ENCODE measurements at places on chromosomes 7 and 10. TPM values are rescaled to one million over a fixed set of nuclear protein-coding genes. Genes with fewer than 3 reads are reported as not detected.

GRCh38 chr10:121860810-121861209 lies 67.0 kb downstream of the ATE1 start:
- no peak for DNase-seq

DNA sequence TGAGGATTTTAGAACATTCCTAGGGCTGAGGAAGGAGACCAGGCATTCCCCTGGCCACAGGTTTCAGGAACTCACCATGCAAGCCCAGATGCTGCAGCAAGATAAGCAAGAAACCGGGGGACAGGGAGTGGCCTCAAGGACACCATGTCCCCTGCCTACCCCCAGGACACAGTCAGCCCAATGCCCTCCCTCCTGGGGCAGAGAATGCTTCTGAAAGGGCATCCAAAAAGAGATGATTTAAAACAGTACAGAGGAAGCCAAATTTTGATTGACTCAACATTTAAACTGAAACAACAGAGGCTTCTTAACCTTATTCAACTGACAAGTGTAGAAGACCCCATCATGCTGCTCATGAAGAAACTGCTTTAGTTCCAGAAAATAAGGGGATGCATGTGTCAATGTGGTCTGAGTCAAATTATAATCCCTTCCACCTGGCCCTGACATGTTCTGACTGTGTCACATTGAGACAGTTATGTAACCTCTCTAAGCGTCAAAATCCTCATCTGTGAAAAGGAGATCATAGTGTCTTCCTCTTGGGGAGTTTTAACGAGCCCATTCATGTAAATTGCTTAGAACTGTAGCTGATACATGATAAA lies 60.0 kb downstream of the ICA1 start:
- DNase-seq: no peak

DNA sequence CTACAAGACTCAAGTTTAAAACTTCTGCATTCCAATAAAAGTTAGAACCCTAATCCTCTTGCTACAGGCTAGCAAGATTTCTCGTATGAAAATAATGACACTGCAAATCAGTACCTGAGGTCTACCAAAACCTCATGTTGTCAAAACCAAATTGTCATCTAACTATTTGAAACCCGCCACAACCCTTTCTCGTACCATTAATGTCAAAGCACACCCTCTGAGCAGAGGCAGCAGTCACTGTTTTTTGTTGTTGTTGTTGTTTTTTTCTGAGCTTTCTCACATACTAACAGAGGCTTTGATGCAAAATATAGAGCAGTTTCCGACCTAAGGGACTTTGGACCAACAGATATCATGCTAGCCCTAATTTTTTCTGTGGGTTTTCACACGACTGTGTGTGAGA lies 563.9 kb upstream of the C7orf33 start:
- DNase-seq: no peak

DNA sequence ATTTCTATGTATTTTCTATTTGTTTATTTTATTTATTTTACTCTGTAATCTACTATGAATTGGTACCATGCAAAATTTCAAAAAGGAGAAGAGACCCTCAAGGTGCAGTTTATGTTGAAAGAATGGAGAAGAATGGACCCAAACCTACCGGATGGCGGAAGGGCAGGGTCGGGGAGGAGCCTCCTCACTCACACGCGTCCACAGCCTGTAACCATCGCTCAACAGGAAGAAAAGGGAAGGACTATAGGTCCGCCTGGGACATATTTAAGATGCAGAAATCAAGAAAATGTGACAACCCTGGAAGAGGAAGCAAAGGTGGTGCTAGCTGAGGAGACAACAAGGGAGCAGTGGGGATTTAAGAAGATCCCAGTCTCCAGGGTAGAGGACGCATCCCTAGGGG lies 158.4 kb downstream of the COBL start:
- DNase-seq: no peak

DNA sequence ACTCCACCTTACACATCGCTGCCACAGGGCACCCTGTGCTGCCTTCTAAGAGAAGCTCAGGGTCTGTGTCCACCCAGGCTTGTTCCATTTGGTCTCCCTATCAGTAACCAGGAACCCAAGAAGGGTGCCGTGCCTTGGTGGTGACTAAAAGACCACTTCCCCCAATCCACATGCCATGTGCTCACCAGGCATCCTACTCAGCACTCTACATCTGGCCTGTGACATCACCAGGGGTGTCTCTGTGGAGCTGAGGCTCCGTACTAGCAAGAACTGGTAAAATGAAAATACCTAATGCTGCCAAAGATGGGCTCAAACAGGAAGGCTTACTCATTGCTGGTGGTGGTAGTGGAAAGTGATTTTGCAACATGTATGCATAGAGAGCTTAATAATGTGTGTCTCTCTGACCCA lies 19.0 kb upstream of the C10orf71 start:
- no peak for DNase-seq

GRCh38 chr7:2046581-2047565 lies 185.9 kb downstream of the MAD1L1 start:
- DNase-seq: no peak

GRCh38 chr7:76428149-76428823 lies 3.5 kb downstream of the ZP3 start:
- no peak for DNase-seq

- DNase-seq: no peak
These were observed 109.7 kb downstream of the NT5C2 start for GRCh38 chr10:103083266-103083976.

- no peak for DNase-seq
These were observed 73.2 kb downstream of the FAM241B start for GRCh38 chr10:69703256-69703655.

GRCh38 chr7:158366916-158367633 lies 220.5 kb downstream of the PTPRN2 start:
- peak; percentile 8 for DNase-seq

- DNase-seq: no peak
These were observed 28.1 kb upstream of the NFKB2 start for GRCh38 chr10:102367441-102367840.

GRCh38 chr10:14527134-14527844 lies 196.6 kb upstream of the FRMD4A start:
- no peak for DNase-seq

GRCh38 chr7:18290865-18291264 lies 204.7 kb upstream of the HDAC9 start:
- DNase-seq: no peak

- DNase-seq: peak; percentile 77
These were observed 154.5 kb upstream of the LYZL2 start for GRCh38 chr10:30783939-30784501.

GRCh38 chr10:59870152-59870551 lies 36.2 kb downstream of the CCDC6 start:
- DNase-seq: no peak

The WNT8B gene
- not detected for total RNA-seq

The BMPR1A gene
- 51.8 TPM for total RNA-seq

The CARD11 gene
- 0.27 TPM for total RNA-seq

The SYT15B gene
- 0.54 TPM for total RNA-seq

The ZNF487 gene
- total RNA-seq: 26.0 TPM

The NCF1 gene
- total RNA-seq: 0.18 TPM

The RBP4 gene
- total RNA-seq: 2.5 TPM

Measured in cerebellum (tissue), 4 donors.